Muscle of back (tissue), 13 donors: ENCODE measurements at places on chromosomes 2 and 18.

DNA sequence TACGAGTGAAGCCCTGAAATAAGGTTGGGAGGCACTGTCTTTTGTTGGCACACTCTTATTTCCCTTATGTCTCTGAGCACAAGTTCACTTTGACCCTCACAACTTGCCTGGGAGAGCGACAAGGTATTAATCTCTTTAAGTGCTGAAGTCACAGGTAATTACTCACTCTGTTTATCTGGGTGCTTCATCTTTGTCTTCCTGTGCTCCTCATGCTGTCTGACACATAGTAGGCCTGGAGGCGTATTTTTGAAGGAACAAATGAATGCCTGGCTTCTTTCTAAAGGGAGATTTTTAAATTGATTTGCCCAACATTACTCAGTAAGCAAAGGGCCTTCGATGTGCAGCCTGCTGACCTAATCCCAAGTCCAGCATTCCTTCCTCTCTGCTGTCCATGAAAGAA, 507.1 kb upstream of the TNP1 start:
- DNase-seq = no peak

DNA sequence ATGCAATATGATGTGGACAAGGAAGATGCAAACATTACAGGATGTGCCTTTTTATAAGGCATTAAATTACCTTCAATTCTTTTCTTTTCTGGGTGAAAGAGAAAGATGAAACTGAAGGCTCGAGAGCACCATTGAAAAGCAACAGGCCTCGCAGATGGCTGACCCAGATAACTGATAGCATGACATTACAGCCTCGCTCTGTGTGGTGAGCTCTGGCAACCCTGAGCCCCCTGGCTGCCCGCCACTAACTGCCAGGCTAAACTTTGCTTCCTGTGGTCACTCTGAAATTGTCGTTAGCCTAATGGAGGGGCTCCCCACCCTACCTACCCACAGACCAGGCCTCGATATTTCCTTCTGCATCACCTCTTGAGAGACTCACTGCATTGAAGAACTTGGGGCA, 516.8 kb upstream of the FANCL start:
- no peak for DNase-seq

DNA sequence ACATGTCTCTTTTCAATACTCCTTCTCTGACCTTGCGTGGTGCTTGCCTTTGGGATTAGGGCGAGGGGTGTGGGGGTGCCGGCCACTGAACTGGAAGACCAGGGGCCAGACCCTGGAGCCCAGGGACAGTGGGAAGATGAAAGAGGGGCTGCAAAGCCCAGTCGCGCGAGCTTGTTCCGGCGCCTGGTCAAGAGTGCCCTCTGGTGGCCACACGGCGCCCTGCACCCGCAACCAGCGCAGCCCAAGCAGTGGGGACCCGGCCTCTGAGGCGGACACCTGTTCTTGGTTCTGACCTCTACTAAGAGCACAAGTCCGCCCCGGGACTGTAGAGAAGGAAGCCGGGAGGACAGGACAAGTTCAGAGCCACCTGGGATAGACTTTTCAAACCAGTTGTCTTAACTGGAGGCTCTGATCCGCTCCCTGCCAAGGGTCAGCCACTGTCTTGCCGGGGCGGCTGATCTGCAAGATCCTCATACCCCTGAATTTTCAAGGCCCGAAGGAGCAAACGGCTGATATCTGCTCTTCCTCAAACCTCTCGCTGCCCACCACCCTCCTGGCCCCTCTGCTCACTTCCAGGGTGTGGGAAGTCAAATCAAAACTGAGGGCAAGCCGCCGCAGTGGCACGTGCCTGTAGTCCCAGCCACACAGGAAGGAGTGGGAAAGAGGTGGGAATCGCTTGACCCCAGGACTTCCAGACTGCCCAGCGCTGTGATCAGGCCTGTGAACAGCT, 14.9 kb upstream of the MSH6 start:
- peak; percentile 65 for DNase-seq

DNA sequence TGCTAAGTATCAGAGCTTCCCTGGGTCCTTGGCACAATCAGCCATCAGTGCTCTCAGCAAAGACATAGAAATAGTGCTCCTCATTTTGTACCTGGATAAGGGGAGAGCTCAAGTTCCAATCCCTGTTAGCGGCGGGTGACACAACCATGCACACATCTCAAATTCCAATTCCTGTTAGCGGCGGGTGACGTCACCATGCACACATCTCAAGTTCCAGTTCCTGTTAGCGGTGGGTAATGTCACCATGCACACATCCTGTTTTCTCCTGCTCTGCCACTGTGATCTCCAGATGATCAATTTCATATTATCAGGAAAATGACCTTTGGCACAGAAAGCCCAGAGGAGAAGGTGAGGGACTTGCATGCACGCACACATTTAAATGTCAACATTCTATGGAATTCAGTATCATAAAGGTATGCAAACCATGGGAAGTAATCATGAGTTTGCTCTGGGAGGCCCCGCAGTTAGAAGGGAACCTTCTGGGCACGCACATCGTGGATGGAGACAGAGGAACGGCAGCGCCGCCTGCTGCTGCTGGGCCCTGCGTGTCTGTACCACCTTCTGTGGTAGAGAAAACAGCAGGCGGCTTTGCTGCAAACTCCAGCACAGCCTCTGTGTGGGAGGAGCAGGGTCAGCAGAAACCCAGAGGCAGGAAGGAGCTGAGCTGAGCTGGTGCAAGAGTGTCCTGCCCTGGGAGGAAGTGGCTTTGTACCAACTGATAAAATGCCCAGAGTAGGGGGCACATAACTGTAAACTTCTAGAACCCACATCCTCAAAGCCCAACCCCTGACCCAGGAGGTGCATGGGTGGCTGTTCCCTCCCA, 77.8 kb downstream of the MBP start:
- DNase-seq = peak; percentile 92

- DNase-seq = no peak
Observed at GRCh38 chr2:186546846-186547245, 43.0 kb upstream of the ITGAV start.

GRCh38 chr18:29028560-29028959, 851.6 kb upstream of the CDH2 start:
- DNase-seq = no peak

DNA sequence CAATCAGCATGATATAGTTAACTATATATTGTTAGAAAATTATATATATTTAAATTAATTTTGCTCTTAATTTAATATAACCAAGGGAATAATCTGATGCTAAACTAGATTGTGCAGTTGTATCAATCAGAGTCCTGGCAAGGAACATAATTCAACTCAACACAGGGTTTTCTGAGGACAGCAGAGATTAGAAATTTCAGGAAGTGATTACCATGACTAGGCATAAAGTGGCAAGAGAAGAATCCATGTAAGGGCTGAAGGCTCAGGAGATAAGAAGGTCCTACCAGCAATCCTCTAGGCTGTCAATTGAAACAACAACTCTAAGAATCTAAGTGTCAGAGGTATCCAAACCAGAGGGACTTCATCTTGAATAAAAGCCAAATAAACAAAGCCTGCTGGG, 807.8 kb downstream of the DSC3 start:
- no peak for DNase-seq

DNA sequence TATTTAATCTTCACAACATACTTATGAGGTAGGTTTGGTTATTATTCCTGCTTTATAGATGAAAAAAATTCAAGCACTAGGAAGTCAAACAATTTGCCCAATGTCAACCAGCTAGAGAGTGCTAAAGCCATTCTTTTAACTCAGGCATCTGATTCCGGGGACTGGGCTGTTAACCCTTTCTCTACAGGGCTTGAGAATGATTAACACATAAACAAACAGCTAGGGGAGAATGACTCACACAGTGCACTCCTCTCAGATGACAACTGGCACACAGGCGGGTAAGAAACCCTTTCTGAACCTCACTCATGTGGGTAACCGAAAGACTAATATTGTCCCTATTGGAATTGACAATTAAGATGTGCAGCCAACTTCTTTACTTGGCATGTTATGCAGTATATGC, 86.3 kb upstream of the FSHR start:
- DNase-seq = no peak

DNA sequence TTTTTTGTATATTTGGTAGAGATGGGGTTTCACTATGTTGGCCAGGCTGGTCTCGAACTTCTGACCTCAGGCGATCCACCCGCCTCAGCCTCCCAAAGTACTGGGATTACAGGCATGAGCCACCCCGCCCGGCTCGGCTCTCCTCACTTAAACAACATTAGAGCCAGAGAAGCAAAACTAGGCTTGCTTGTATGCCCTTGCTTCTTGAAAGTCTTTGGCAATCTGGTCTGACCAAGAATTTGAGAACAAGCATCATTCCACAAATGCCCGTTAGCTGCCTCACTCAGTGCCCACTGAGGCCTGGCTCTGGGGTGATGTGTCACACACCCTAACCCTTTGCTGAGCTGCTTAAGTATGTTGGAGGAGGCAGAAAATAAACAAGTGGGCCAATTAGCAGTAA, 33.5 kb downstream of the SOWAHC start:
- no peak for DNase-seq

- DNase-seq = peak; percentile 50
Observed at GRCh38 chr2:27370816-27371620, 602 bp downstream of the SNX17 start.

DNA sequence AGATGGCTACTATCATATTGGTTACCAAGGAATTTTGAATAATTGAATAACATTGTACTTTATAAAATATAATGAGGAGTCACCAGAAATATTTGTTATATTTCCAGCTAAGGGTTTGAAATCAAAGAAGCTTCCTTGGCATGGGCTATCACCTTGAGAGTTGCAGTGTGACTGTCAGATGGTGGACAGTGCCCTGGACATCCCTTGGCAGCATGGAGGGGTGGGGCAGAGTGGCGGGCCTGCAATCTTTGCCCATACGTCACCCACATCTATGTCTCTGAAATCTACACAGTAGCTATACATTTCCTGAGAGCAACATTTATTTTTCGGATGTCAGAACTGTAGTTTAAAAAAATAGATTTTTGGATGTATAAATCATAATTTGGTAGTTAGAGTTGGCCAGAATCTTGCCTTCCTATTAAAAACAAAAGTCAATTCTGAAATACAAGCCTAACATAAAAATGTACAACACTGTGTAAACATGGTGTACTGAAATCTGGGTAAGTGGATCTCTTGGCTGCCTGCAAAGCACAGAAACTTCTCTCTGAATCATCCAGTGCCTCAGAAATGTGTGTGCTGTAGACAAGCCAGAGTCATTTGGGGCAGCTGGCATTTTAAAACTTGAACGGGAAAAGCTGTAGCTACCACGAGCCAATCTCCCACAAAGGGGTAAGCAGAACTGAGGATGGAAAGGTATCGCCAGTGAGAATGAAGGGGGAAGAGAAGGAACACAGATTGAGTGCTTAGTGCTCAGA, 124.2 kb upstream of the ARHGAP28 start:
- no peak for DNase-seq

DNA sequence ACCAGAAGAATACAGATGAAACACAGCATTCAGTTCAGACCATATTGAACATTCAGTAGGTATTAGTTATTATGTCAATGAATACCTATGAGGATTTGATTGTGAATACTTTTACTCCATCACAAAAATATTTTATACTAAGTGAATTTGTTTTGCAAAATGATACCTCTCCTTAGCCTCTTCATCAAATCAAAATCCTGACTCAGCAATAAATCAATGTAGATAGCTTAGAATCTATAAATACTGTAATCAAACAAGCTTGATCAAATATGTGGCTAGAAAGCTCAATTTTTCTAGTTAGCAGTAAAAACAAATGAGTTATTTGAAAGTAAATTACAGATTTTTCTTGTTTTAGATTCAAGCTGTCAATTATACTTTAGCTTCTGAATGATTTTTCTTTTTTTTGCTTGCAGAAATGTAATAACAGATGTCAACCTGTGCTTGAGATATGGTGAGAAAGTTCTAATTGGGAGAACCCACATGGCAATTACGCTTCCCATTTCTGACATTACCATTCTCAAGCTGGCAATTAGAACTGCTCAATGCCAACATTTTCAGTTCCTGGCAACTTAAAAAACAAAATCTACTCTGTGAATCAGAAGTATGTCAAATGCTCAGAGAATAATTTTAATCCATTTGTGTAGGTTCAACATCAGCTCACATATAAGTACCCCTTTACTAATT, 109.6 kb downstream of the PRELID3A start:
- DNase-seq = no peak

DNA sequence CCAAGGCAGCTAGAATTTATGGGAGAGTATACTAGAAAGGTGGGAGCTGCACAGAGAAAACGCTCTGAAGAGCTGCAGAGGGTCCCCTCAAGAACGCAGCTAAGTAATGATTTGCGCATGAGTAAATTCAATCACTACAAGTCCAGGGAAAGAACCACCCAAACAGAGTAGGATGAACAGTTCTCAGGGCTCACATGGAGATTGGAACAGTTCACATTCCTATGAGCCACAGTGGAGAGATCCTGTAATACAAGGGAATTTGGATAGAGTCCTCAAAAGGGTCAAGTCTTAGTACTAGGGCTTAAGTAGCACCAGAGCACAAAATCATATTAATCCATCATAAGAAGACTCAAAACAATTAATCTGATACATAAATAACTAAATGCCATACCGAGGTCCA, 12.7 kb downstream of the OLA1 start:
- no peak for DNase-seq

DNA sequence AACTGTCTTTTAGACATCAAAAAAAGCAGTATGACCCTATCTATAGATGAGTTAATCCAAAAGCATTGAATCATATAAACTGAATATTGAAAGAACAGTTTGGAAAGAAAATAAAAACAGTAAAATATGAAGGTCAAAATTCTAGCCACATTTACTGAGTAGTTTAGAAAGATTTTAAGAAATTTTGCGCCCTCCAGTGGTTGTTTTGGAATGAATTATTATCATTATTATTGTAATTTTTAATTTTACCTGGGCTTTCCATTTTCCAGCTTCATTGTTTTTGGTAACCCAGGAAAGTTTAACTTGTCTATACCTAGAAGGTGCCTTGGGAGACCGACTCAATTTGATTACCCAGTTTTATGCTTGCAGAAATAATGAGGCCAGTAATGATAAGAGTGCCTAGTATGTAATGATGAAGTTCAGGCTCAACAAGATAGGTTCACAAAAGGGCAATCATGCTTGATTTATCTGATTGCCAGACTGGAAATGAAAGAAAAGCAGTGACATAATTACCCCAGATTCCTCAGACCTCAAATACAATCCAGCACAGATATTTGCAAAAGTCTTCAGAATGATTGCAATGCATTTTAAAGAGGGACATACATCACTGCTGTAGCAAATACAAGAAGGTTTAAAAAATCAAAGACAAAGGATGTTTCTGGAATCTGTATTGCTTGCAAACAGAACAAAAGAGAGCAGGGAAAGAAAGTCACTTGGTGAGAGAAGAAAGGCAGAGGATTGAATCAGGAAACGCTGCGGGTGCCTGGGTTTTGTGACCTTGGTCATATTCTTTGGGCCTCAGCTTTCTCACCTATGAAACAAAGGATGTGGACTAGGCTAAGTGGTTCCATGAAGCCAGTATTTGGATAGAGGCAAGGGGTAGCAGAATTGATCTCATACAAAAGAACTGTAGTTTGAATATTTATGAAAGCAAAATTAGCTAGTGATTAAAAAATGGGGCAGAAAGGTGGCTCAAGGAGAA, 153.8 kb downstream of the MAP2 start:
- no peak for DNase-seq

GRCh38 chr18:50297621-50298442, 10.3 kb upstream of the CXXC1 start:
- DNase-seq = peak; percentile 49

- no peak for DNase-seq
Observed at GRCh38 chr2:157691131-157691530, 62.5 kb upstream of the ACVR1C start.
